GM04504 (cell line): ENCODE measurements at places on chromosomes 16 and 17.

GRCh38 chr16:81629034-81629802 lies 149.9 kb upstream of the PLCG2 start:
- DNase-seq = no peak

GRCh38 chr17:1852327-1852726 lies 22.5 kb downstream of the RPA1 start:
- DNase-seq = no peak

DNA sequence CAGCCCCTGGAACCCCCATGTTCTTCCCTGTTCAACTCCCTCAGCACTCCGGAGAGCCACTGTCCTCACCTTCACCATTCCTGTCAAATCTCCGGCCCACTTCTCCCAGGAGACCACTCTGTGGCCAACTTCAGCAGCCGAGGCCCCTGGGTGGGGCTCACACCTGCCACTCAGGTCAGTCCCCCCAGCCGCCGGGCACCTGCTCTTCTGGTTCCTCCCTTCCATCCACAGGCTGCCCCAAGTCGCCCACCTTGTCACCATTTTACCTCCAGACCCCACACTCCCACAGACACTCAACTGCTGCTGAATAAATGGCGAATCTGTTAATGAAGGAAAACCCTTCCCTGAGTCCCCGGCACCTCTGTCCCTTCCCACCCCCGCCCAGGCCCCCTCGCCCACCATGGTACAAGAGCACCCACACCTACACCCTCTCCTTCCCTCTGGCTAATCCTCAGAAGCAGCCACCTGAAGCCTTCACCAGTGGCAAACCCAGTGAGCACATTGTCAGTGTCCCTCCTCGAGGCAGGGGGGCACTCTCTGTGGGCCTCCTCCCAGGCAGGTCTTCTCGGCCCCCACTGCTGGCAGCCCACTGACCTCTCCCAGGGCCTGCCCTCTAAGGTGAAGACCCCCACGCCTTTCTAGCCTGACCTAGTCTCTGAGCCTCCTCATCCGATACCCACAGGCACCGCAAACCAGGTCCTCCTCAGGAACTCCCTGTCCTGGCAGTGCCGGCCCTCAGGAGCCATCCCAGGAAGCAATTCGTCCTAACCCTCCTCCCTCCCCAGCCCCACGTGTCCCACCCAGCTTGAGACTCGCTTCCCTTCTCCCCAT lies 8.2 kb downstream of the CANT1 start:
- no peak for DNase-seq

DNA sequence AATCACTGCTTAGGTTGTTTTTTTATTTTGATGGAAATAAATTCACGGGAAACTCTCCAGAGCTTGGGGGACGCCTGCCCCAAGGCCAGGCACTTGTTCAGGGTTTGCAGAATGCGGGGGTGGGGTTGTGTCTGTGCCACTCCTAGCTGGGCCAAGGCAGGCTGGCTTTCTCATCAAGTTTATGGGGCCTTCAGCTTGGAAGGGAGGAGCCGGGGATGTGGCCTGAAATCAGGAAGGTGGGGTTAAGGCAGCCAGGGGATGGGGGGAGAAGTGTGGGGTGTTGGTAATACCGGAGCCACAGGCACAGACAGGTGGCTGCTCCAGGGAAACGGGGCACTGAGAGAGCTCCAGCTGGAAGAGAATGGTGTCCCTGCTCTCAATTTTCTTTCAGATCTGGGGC lies 1.7 kb upstream of the CHAD start:
- DNase-seq = no peak
